ENCODE measurements at places on chromosomes 4 and X.

GRCh38 chrX:20372533-20372932 is 105.8 kb upstream of the RPS6KA3 start:
- no peak for DNase-seq

DNA sequence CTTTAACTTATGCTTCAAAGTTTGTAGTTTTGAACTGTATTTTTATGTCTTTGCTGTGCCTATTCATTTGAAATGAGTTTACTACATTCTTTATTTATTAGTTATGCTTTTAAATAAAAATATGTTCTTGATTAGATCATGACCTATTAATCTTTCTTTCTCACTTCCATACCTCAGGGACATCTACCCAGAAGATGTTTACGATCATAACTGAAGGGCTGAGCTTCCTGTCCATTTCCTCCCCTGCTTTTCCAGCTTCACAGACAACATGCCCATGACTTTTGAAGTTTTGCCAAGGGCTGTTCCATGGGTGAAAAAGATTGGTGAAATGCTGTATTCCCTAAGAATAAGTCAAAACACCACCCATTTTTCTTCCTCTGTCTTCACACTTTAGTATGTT is 99.7 kb upstream of the DDIT4L start:
- no peak for DNase-seq

GRCh38 chr4:83115656-83116285 is 1.2 kb upstream of the PLAC8 start:
- DNase-seq = no peak

DNA sequence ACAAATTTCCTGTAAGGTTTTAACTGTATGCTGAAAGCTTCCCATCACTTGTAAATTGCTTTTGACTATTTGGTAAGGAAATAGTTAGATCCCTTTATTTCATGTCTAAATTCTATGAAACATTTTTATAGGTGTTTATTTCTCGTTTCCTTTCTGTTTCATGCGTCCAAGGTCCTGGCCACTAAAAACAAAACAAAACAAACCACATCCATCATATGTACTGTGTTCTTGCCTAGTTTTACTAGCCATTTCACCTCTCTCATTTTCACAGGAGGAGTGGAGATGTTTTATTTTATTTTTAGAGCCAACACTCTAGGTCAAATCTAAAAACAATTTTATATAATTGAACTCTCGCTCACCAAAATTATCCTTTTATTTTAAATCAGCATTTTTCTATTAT is 375.2 kb upstream of the CTSO start:
- DNase-seq = no peak

DNA sequence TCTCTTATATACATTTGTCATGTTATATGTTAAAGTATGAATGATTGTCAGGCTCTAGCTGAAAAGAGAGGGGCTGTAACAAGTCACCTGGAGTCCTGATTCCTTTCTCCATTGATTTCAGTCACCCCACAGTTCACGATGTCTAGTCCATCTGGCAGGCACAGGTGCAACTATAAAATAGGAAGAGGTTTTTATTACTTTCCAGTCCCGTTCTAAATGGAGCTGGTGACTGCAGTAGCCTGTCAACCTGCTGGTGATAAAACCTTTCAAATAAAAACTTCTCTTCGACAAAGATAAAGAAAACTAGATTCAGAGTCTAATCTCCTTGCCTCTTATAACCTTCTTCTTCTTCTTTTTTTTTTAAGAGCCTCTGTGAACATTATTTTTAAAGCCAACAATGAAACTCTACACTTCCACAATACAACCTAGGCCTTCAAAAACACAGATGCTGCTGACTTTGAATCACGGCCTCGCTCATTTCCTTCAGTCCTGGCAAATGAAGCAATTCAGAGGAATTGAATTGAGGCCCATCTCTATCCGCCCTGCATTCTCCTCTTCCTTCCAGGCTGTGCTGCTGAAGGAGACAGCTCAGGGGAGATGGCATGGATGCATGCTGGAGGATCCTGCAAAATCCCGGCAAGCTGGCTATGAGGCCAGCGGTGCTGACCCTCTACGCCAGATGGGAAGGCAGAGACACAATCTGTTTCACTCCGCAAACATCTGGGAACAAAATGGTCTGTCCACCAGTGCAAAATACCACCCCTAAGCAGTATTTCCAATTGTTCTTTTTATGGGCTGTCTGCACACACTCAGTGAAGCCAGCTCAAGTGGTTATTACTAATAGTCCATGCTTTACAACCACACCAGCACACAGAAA is 27.3 kb upstream of the CDKN2AIP start:
- DNase-seq = no peak

- DNase-seq = no peak
These were observed 575 bp upstream of the KLHL5 start for GRCh38 chr4:39061457-39061856.

GRCh38 chrX:19204636-19205035 is 82.4 kb upstream of the ADGRG2 start:
- no peak for DNase-seq

GRCh38 chr4:152398060-152398459 is 137.8 kb downstream of the FBXW7 start:
- DNase-seq = no peak

DNA sequence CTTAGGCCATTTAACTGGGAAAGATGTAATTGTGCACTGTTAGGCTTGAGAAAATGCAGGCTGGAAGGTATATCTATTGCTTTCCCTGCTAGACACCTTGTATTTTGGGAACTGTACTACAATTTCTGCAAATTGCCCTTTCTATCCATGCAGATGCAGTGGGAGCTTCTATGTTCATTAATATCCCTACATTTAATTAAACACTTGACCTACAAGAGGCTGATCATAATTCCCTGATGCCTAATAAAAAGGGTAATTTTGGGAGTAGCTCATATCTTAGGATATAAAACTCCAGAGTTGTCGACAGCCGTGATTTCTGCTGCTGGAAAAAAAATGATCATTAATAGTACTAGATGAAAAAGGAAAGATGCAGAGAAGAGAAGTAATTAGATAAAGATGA is 19.7 kb downstream of the DTHD1 start:
- no peak for DNase-seq

- no peak for DNase-seq
These were observed 168.9 kb downstream of the ZNF674 start for GRCh38 chrX:46376246-46376885.

DNA sequence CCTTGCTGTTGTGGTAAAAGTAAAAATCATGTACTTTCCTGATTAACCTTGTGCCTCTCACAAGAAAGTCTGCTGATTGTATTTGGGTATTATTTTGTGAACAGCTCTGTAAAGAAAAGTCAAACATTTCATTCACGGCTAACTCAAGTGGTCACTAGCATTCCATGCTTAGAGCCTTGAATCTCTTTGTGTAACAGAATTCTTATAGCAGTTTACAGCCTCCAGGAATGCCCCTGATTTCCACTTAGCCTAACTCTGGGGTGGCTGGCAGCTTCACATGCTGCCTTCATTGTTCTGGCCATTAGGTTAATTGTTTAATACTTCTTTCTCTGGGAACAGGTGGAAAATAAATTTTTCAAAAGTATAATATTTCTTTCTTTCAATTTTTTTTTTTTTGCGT is 226.7 kb downstream of the RBMX2 start:
- DNase-seq = no peak

DNA sequence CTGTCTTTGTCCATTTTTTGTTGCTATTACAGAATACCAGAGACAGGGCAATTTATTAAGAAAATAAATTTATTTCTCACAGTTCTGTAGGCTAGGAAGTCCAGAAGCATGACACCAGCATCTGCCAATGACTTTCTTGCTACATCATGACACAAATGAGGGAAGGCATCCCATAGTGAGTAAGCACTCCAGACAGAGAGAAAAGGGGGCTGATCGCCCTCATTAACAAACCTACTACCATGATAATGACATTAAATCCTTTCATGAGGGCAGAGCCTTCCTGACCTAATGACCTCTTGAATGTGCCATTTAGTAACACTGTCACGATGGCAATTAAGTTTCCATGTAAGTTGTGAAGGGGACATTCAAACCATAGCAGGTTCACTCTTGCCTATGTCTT is 20.1 kb downstream of the CCDC149 start:
- no peak for DNase-seq

GRCh38 chrX:7139202-7140081 is 8.1 kb upstream of the STS start:
- DNase-seq = no peak

GRCh38 chrX:41952102-41952501 is 28.7 kb upstream of the CASK start:
- DNase-seq = no peak

GRCh38 chr4:170243662-170244288 is 154.0 kb upstream of the AADAT start:
- no peak for DNase-seq

DNA sequence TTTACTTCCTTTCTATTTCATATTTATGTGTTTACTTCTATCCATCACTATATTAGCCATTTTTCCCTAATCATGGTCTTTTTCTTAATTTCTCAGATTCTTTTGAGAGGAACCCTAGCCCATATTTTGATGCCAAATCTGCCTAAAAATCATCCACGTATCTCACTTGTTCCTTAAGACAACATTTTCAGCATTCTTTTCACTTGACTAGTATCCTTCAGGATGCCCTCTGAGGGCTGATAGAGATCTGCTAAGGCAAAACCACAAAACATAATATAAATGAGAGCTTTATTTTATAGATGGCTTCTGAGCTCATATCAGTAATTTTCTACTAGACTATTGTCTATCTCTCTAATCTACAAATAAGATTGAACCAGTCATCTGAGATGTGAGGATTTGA is 341.9 kb downstream of the GPM6A start:
- no peak for DNase-seq

DNA sequence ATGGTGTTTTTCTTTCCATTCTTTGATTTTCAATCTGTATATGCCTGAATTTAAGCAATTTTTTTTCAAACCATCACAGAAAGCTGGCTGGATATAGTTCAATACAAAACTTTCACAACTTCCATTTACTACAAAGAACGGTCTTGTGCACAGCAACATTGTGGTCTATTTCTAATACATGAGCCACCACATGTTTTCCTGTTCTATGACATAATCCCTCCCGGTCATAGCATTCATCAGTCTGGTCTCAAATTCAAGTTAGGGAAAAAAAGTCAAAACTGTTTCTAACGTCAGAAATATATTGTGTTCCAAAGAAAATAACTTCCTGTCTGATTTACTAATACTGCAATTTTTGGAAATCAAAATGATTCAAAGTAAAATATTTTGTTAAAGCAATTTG is 7.5 kb upstream of the CXCL6 start:
- no peak for DNase-seq

DNA sequence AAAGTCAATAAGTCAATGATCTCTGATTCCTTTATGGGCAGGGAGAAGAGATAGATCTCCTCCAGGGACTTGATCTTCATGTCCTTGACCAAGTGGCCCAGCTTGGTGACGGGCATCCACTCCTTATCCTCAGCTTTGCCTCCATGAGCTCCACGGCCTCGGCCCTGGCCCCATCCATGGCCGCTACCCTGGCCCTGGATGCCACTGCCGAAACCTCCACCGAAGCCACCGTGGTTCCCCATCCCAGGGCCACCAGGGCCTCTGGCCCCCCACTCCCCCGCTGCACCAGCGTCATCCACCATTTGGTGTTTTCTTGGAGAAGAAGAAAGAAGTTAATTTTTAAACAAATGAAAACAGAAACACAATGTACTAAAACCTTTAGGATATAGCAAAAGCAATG is 518.1 kb downstream of the GRXCR1 start:
- no peak for DNase-seq

DNA sequence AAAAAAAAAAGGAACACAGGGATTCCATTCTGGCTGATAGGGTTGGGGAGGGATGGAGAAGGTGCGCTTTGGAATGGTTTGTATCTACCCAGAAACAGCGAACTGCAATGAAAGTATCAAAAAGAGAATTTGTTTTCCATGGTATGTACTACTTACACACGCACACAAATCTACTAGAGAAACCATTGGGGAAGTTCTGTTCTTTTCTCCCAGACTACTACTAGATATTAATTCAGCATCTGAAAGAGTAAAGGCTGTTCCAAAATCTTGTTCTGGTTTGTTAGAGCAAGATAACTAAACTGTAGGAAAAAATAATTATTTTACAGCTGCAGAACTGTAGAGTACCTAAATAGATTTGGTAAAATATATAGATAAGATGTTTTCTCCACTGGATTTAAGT is 118.4 kb downstream of the CBR4 start:
- DNase-seq = no peak

DNA sequence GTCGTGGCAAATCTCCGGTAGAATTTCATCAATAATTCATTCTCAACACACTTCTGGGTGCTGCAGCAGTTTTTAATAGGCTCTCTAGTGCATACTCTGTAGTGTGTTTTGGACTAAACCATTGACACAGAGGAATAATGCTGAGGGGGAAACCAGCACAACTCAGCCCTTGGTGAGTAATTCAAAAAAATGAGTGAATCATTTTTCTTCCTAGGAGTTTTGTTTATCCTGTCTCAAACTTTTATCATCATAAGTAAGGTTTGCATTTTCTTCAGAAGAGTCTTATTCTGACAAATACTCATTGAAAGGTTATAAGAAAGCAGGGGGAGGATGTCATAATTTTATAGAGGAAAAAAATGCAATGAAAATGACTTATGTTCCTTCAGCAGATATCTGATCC is 2542.7 kb downstream of the PCDH7 start:
- no peak for DNase-seq

DNA sequence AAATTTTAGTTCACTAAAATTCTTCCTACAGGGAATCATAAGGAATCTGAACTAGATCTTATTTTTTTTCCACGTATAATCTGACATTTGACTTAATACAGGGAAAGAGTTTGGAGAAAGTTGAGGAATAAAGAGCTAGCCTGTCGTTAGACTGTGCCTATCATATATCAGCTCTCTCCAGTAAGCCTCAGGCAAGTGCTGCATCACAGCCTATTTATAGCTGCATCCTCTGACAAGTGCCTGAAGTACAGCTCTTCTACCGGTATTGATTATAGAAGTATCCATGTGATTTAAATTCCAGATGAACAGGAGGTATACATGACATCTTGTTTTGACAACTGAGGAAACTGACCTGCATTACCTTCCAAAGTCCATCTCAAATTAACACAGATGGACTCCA is 248.9 kb downstream of the TLL1 start:
- no peak for DNase-seq
